ENCODE measurements at places on chromosomes 7 and 10. TPM values are rescaled to one million over a fixed set of nuclear protein-coding genes. Genes with fewer than 3 reads are reported as not detected.

- DNase-seq: no peak
Observed at GRCh38 chr10:14191871-14192270, 138.9 kb downstream of the FRMD4A start.

DNA sequence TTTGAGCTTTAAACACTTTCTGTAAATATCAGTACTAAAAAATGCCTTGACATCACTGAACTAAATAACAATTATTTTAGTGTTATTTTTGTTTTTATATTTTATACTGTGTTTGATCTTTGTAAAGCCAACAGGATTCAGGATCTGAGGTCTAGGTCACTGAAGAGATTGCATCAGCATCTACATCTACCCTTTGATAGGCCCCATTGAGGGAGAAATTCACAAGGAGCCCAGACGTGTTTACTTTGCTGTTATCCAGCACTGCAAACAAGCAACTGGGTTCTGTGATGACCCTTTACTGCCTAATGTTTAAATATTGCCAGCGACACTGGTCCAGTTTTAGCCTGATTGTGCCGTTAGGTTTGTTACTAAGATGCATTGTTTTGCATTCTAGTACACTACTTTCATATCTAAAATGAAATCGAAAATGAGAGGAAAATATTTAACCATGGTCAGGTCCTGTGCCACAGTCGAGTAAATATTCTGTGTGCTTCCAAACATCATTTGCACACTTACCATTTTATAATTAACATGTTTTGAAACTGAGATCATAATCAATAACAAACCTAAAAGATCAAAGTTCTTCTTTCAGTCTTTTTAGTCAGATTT is 48.7 kb downstream of the SP8 start:
- DNase-seq: no peak

DNA sequence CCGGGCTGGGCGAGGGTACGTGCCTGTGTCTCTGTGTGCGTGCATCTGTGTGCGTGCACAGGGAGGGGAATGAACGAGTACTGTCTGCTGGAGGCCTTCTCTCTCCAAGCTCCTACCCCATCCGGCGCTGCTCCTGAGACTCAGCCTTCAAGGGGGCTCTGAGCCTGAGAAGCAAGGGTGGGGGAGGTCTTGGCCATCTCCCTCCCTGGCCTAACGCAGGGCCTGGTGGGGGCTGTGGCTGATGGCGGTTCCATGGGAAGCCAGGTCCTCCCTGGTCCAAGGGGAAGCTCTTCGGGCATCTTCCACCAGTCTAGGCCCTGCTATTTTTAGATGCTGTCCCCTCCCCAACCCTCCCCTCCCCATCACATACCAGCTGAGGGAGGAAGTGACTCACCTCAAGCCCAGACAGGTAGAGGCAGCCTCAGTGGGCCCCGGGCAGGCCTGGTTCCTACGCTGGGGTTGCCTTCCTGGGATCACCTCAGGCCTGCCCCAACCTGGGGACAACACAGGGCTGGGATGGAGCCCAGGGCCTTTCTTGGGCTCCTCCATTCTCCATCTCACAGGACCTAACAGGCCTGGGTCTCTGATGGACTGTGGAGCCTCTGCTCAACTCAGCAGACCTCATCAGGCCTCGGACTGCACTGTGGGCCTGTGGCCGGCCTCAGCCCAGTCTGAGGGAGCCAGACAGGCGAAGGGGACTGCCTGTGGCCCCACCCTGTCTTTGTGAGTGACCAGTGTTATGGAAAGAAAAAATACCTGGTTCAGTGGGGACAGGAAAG is 32.2 kb downstream of the DNAJB12 start:
- DNase-seq: no peak

DNA sequence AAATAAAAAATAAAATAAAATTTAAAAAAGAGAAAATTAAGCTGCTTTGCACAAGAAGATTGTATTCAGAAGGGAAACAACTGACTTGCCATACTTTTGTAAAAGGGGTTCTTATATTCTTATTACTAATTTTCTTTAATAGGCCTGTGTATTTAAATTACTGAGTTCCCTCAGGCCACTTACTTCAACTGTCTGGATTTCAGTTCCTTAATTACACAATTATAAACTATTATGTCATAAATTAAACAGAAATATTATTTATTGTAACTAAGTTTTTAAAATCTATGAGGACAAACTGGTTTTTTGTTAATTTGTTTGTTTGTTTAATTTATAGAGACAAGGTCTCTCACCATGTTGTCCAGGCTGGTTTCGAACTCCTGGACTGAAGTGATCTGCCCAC is 22.4 kb upstream of the MICU1 start:
- DNase-seq: no peak

LEP gene
- 1.1 TPM for total RNA-seq

CADPS2 gene
- total RNA-seq: 19.9 TPM

All from pancreas (tissue), 10 donors.